ENCODE measurements at places on chromosomes 2 and 18.

GRCh38 chr2:124834331-124834730 is 809.2 kb downstream of the CNTNAP5 start:
- DNase-seq, result no peak

- DNase-seq, result no peak
Measured at GRCh38 chr18:66300141-66300540, 303.7 kb downstream of the CDH19 start.

- DNase-seq, result no peak
Measured at GRCh38 chr2:14324308-14324707, 308.2 kb upstream of the LRATD1 start.

DNA sequence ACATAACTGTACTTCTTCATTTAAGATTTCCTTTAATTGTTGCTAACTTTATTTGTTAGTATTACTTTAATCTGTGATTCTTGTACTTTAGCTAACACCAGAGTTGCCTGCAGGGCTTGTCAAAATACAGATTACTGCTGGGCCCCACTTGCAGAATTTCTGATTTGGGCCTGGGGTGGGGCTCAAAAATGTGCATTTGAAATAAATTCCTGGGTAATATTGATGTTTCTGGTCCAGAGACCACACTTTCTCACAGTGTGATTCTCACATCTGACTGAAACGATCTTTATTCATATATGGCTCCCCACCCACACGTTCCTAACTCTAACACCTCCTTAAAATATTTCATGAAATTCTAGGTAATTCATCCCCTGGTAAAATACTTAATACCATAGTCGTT is 452.6 kb upstream of the ACVR2A start:
- no peak for DNase-seq

DNA sequence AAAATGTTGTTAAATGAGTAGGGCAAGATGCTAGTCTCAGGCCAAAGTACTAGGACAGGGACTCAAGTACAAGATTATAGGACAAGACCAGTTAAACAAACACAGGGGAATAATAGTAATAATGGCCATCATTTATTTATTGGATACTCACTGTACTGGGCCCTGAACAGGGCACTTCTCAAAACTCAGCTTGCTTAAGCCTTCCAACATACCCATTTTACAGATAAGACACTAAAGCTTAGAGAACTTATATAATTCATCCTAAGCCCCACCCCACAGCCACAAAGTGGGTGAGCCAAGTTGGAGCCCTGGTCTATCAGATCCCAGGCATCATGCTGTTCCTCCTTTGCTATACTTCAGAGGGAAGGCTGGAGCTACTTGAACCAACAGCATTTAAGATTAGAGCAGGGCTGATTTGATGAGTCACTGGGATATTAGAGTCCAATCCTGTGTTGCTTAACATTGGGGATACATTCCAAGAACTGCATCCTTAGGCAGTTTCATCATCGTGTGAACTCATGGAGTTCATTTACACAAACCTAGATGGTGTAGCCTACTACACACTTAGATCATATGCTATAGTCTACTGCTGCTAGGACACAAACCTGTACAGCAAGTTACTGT is 153.6 kb downstream of the MTCL1 start:
- DNase-seq, result no peak

GRCh38 chr2:100237770-100238169 is 84.5 kb downstream of the LONRF2 start:
- DNase-seq, result peak; percentile 66

DNA sequence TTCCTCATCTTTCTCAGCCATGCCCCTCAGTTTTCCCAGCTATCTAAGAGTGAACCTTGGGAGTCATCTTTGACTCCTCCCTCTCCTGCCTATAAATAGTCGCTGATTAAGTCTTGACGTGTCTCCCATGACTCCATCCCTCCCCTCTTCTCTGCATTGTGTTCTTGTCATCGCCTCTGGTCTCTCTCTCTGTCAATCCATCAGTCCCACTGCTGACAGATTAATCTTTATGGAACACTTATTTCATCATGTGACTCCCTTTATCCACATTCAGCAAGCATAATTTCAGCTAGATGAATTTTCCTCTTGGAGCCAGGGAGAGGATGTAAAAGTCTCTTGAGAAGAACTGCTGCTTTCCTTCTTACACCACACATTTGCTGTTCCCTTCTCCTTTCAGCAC is 9.4 kb downstream of the ADAM23 start:
- DNase-seq, result no peak

DNA sequence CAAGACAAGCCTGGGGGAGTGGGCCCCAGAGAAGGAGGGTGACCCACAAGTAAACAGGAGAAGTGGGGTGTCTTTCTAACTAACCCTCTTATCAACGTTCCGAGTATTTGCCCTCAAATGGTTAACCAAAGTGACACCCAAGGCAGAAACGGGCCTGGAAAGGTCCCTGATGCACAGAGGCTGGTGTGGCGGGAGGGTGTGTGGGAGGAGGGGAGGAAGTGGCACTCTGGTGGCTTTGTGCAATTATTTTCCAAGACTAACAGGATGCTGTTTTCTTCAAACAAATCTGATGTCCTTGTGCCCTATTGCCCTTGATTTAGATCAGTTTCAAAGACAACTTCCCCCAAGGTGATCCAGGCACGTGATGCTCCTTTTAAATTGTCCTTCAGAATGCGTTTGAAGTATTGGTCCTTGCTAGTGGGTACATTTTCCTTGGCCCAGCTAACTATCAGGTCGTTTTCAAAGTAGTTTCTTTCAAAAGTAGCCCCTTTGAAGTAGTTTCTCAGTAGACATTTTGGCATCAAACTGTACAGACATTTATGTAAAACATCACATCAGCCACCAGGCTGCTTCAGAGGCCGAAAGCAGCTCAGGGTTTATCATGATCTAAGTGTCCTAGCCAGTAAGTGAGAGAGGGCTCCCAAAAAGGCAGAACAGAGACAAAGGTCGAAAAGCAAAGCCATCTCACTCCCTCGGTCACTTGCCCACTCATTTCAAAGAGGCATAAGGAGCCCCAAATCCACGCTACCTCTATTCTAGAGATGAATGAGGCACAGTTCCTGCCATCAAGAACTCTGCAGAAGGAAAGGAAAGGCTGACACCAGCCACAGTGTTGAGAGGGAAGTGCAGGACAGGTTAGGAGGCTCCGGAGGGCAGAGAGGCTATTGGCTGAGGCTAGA is 371.1 kb upstream of the ID2 start:
- DNase-seq, result peak; percentile 22

All from endodermal cell (in vitro differentiated cells).